ENCODE measurements at places on chromosomes 5 and 9. TPM values are rescaled to one million over a fixed set of nuclear protein-coding genes. Genes with fewer than 3 reads are reported as not detected.

DNA sequence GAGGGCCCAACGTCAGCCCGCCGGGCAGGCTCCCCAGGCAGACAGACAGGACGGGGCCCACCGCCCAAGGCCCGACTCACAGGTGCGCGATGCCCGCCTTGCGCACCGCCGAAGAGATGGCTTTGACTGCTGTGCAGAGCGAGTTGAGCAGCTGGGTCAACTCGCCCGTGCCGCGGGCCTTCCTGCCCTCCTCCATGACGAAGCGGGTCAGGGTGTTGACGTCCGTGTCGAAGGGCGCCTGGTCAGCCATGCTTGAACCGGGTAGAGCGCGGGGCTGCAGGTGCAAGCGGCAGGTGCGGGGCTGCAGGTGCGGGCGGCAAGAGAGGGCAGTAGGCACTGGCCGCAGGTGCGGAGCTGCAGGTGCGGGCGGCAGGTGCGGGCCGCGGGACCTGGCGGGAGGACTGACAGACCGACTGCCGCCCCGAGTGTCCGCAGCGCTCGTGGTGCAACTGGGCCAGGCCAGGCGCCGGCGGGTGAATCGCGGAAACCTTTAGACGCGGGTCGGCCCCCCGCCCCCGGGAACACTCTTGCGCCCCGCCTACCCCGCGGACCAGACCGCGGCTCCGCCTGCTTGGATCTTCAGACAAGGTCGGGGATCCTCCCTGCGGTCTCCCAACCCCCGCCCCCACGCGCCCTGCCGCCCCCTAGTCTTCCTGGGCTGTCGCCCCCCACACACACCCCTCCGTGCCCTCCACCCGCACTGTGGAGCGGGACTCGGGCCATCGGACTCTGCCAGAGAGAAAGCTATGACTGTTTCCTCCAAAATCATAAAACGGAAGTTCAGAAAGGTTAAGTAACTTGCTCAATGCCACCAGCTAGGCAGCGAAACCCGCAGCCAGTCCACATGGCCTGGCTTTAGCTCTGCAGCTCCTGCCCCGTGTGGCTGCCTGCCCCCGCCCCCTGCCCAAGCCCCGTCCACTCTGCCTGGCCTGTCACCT lies at the start of gene FBP1:
FBP1 (minus strand) TSS at position 458 of the 938 bp plus-strand sequence; CDS start at position 250, 208 bp downstream.
- peak; percentile 54 for DNase-seq

GRCh38 chr5:78050888-78051287 lies 243.6 kb downstream of the AP3B1 start:
- no peak for DNase-seq

MLANA gene
- total RNA-seq: not detected

- no peak for DNase-seq
These were observed 71.7 kb downstream of the OR2K2 start for GRCh38 chr9:111258209-111258874.

SLC22A4 gene
- total RNA-seq: not detected

DNA sequence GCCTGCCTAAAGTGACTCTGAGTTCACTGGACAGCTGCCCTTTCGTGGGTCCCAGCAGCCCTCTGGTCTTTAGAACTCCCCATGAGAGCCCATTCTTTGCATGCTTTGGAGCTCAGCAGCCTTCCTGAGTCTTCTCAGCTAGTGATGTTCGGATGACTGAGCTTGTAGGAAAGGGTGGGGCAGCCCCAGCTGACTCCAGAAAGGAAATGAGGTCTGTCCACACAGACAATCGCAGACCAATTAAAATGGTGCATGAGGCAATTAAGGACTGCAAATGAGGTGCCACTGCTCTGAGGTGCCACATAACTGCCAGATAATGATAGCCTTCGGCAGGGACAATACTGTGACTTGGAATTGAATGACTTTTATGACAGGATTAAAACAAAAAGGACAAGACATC lies 25.4 kb upstream of the TOMM5 start:
- no peak for DNase-seq

SPATA31C1 gene
- not detected for total RNA-seq

DNA sequence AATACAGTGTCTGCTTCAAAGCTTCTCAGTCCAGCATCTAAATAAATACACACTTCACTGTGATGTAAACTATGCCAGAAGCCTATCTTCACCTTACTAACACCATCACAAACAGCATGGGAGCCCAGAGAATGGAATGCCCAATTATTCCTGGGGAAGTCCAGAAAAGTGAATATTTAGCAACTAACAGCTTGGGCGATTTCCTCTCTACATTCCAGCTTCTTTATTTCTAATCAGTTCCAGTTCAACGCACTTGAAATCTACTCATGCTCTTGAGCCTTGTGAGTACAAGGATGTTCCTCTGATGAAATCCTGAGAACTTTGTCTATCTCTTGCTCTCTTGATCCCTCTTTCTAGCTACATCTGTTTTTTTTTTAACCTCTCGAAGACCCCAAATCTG lies 100.4 kb upstream of the C9orf72 start:
- no peak for DNase-seq

- no peak for DNase-seq
These were observed 242.6 kb downstream of the DRD1 start for GRCh38 chr5:175201393-175201792.

- DNase-seq: no peak
These were observed 52.6 kb downstream of the RAI14 start for GRCh38 chr5:34708777-34709176.

DNA sequence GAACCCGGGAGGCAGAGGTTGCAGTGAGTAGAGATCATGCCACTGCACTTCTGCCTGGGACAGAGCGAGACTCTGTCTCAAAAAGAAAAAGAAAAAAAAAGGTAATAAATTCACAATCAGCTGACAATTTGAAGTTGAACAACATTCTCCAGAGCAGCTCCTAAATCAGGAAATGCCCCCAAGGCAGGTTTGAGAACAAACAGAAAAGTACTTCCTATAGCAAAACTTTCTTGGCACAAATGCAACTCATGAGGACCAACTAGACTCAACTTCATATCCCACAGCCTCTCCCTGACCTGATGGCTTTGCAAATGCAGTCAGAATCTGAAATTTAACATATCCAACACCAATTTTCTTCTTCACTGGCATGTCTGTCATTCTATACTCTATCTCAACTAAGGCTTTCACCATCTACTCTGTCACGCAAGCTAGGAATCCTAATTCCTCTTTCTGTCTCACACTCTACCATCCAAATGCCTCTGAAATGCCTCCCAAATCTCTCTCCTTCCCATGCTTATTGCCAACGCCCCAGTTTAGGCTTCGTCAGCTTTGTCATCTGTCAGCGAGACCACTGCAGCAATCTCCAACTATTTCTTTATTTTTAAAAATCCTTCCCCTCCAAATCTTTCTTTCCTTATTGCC lies 113.3 kb downstream of the MAPKAP1 start:
- DNase-seq: no peak

DNA sequence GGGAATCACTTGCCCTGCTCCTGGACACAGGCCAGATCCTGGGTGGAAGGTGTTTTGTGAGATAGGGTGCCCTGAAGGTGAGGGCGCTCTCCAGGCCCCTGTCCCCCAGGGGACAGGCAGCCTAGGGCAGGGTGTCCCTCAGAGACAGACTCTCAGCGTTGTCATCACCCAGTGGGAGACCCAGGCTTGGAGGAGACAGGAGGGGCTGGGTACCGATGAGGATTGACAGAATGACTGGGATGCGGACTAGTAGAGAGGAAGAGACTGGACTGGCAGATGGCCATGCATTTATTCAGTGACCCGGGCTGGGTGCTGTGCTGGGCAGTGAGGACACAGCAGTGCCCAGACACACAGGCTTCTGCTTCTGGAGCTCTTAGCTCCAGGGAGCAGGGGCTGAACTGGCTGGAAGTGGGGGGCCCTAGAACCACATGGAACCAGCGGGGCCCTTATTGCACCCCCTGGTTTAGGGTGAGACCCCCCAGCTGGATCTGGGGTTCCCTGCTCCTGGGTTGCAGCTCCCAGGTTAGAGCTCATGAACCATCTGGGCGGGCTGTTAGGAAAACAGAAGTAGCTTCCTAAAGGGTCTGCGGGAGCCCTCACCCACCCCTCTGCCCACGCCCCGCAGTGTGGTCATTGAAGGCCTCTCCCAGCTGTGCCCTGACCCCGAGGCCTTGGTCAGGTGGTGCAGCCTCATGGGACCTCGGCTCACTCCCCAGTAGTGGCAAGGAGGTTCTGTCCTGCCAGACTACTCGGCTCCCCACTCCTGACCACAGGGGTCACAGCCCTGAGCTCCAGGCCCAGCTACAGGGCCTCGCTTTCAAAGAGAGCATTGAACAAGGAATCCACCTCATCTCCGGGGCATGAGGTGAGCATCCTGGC lies 116.7 kb upstream of the LMX1B start:
- DNase-seq: no peak
